ENCODE measurements at places on chromosomes 3 and 15. TPM values are rescaled to one million over a fixed set of nuclear protein-coding genes. Genes with fewer than 3 reads are reported as not detected.

- no peak for DNase-seq
Observed at GRCh38 chr3:152175528-152175889, 93.2 kb upstream of the MBNL1 start.

GRCh38 chr15:89396723-89397652, 62.4 kb upstream of the POLG start:
- DNase-seq: no peak

- DNase-seq: no peak
Observed at GRCh38 chr3:126676919-126677705, 22.2 kb upstream of the TXNRD3 start.

SPESP1 gene
- total RNA-seq: 0.50 TPM

GRCh38 chr3:141233457-141234161, 2.0 kb downstream of the PXYLP1 start:
- no peak for DNase-seq

GRCh38 chr3:141368062-141368924, at the start of gene ZBTB38:
Gene ZBTB38, plus strand, starts transcription at chr3:141368504. Its CDS starts 73,885 bp downstream, at chr3:141442389.
- DNase-seq: no peak

GRCh38 chr15:34655326-34655725, 71.9 kb upstream of the GOLGA8B start:
- DNase-seq: no peak

GRCh38 chr3:38842266-38842965, 26.4 kb upstream of the SCN10A start:
- no peak for DNase-seq

- no peak for DNase-seq
Observed at GRCh38 chr3:20055020-20055775, 15.0 kb downstream of the KAT2B start.

- DNase-seq: no peak
Observed at GRCh38 chr3:82957079-82957478, 1195.6 kb upstream of the GBE1 start.

- DNase-seq: no peak
Observed at GRCh38 chr15:37733628-37734027, 200.8 kb upstream of the TMCO5A start.

DNA sequence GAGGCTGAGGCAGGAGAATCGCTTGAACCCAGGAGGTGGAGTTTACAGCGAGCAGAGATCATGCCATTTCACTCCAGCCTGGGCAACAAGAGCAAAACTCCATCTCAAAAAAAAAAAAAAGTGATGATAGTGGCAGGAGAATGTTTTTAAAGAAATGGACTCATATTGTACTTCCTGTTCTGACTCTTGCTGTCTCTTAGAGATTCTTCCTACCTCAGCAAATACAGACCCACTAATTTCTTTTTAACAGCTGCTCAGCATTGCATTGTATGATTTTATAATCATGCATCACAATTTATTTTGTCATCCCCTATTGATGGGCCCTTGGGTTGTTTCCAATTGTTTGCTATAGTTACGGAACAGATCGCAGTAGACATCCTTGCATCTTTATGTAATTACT, 8.8 kb upstream of the ANKDD1A start:
- DNase-seq: no peak

SNTN gene
- not detected for total RNA-seq

FILIP1L gene
- 0.19 TPM for total RNA-seq

DNA sequence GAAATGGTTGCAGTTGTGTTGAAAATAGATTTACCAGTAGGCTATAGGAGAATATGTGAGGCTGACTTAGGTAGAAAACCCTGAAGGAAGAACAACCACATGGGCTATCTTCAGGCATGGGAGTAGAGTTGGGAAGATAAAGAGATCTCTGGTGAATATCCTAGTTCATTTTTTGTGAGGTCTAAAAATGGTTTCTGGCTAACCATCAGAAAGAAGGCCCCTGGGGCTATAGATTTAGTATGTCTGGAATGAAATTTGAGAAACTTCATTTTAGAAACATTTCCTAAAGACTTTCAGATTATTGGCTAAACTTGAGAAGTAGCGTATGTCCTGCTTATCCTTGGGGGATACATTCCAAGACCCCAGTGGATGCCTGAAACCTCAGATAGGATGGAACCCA, 148.2 kb downstream of the NAALADL2 start:
- DNase-seq: no peak

PDE12 gene
- 29.5 TPM for total RNA-seq

SERPINI1 gene
- 4.1 TPM for total RNA-seq

SCAANT1 gene
- total RNA-seq: not detected

PRSS50 gene
- total RNA-seq: not detected

Measured in natural killer cell treated with Interleukin-12 subunit alpha and Interleukin-12 subunit beta and Interleukin-15 and Interleukin-18, amount 100 ng/mL, for 72 hours (primary cell).